ENCODE measurements at places on chromosomes 2 and 18.

DNA sequence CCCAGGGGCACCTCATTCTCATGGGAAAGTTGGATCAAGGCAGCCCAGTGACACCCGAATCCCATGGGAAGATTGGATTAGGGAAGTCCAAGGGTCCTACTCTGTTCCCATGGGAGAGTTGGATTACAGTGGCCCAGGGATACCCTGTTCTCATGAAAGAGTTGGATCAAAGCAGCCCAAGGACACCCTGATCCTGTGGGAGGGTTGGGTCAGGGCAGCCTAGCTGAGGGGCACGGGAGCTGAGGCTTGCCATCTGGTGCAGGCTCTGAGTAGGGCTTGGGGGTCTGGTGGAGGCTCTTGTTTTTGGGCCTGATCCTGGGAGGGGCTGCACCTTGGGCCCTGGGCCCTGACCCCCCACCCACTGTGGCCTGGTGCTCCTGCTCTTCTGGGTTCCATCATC lies 87.1 kb downstream of the ACKR3 start:
- DNase-seq, result no peak

DNA sequence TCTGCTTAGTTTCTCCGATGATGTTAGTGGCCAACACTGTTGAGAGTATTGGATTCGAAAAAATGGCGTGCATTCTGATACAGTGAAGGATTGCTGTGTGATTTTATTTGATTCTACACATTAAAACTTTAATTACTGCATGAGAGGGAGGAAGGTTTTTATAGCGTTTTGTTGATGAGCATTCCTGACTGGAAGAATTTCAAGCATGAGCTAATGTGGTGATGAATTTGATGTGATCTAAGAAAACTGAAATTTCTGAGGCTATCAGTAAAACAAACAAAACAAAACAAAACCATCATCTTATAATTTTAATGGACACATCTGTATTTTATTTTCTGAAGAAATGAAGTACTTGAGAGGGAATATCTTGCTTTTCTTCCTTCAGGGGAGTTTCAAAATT lies 59.6 kb downstream of the ITGB6 start:
- DNase-seq, result no peak

DNA sequence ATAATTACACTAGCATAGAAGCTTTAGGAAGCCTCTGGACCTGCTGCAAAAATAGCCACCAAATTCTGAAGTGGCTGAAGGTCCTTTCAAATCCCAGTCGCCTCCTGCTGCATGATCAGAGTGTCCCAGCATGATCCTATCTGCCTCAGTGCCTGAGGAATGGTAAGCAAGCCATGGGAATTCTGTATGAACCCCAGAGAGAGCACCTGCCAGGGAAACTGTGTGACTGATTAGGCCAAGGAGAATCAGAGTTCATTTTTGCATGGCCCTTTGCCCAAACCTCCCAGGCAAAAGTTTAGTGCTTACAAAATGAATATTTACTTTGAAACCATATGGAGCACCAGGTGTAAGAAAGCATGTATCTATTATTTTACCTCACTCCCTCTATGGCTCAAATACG lies 221.4 kb downstream of the ARL4C start:
- no peak for DNase-seq

- no peak for DNase-seq
Measured at GRCh38 chr18:23682045-23682444, 7.2 kb upstream of the LAMA3 start.

DNA sequence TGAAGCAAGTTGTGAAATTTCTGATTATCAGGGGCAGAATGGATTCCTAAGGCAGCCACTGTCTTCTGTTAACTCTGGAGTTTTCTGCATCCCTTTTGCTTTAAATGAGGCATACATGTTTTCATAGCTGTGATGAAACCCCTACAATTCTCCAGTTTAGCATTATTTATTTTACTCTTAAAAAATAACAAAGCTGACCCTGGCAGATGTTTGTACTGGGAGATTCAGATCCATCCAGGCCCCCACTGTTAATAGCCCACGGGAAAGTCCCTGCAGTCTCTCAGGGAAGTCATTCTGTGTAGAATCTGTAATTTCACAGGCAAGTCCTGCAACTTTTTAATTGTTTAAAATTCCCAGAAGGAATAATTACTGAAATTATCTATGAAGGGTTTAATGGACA lies 353 bp upstream of the SULT1C4 start:
- no peak for DNase-seq

GRCh38 chr2:233830111-233830802 lies 24.1 kb downstream of the HJURP start:
- DNase-seq, result no peak

GRCh38 chr2:171763602-171764001 lies 76.3 kb downstream of the DYNC1I2 start:
- DNase-seq, result no peak

GRCh38 chr2:29165362-29166241 lies 50.4 kb downstream of the CLIP4 start:
- no peak for DNase-seq

DNA sequence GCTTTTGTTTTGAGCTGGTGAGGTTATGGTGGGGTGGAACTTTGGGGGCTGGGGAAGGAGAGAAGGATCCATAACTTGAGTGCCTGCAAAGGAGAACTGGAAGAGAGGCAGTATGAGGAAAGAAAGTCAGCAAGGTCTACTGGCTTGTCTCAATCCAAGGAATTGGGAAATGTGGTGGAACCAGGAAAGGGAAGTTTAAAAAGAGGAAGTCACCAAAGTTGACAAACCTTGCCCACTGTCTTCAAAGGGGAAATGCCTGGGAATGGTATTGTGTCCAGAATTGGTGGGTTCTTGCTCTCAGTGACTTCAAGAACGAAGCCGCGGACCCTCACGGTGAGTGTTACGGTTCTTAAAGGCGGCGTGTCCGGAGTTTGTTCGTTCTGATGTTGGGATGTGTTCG lies 304.1 kb upstream of the FAM98A start:
- no peak for DNase-seq

Measured in SK-N-MC (cell line).